ENCODE measurements at places on chromosomes 4 and X.

DNA sequence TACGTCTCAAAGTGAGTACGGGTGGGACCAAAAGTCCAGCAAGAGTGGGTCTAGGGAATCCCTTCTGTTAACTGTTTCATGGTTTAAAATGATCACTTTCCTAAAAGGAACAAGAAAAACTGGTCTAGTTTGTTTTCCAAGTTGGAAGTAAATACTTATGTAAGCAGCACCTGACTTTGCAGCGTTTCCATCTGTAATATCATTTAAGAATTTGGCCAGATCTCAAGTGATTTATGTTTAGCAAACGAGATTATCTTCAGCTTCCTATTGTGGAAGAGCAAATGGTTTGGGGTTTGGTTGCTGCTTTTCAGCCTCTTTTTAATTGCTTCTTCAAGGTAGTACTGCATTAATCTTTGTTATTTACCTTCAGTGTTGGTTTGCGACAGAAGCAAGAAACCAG is 50.4 kb downstream of the FHIP1A start:
- DNase-seq = no peak

GRCh38 chr4:151355155-151355554 is 29.8 kb upstream of the SH3D19 start:
- DNase-seq = no peak

- peak; percentile 74 for DNase-seq
Measured at GRCh38 chr4:1347410-1347864, 429 bp downstream of the UVSSA start.

- DNase-seq = no peak
Measured at GRCh38 chr4:47719576-47719975, 118.3 kb downstream of the CORIN start.

DNA sequence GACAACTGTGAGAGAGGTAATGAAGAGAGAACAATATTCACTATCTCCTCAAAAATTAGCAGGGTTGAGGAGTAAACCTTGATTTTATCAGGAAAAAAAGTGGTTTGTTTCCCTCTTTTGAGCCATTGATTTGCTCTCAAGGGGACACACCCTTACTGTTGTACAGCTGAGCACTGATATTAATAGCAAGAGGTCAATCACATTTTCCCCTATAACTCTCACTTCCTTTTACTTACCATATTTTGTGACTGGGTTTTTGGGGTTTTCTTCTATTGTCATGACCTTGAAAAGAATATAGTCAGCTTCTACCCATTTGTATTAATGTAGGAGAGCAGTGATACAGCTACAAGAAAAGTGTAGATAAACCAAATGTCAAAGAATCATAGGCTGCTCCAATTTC is 70.2 kb upstream of the LONRF3 start:
- no peak for DNase-seq

DNA sequence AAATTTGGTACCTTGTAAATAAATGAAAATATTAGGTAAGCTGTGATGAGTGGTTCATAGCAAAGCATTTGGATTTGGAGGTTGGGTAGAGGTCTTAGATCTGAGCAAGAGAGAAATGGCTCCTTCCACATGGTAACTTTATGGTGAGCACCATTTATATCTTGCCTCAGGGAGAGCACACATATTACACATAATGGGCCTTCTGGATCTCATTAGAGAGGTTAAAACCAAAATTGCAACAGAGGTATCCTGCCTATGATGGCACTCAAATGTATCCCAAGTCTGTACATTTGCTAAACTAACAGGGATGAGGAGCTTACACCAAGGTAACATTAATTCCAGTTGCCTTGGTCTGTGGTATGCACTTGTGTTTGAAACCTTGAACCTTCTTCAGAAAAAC is 87.1 kb upstream of the PUDP start:
- no peak for DNase-seq

- no peak for DNase-seq
Measured at GRCh38 chr4:56762484-56763250, 58.8 kb downstream of the SPINK2 start.

DNA sequence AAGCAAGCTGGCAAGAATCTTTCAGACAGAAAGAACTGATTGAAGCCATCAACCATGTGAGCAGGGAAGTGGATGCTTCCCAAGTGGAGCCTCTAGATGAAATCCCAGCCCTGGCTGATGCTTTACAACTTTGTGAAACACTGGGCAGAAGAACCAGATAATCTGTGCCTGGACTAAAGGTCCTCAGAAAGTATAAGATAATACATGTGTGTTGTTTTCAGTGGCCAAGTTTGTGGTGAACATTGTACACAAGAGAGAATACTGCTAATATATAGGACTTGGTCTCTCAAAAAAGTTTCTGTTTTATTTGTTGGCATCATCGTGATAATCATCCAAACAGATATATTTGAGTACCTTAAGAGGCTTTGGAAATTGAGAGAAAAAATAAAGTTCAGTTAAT is 1367.8 kb upstream of the IGFBP7 start:
- DNase-seq = no peak

- DNase-seq = no peak
Measured at GRCh38 chr4:89316211-89316610, 8.6 kb upstream of the GPRIN3 start.

DNA sequence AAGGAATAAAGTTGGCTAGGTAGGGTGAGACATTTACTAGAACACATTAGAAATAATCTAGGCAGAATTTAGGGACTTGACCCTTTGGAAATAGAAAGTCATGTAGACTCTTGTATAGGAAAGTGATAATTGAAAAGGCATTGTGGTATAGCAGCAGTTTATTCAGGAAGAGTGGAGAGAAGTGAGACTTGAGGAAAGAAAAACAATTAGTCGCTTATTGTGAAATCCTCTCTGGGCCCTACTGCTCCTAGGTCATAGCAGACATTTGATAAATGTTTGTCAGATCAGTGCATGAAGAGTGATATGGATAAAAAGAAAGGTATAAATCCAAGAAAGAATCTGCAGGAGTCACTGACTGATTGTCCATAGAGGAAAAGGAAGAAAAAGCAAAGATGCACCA is 337.6 kb downstream of the HNRNPD start:
- DNase-seq = no peak

DNA sequence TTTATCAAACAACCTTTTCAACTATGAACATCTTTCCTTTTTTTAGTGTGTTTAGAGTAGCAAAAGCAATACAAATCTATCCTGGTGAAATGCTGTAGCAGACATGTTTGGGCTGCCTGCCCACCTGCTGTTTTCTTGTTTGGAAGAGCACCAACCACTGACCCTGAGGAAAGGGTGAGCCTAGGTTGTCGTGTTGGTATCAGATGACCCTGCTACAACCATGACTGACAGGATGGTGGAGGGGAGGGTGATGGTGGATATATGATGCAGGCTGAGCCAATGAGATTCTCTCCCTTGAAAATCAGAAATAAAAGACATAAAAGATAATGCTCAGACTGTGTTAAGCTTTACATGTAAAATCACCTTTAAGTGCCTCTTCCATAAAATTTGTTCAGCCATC is 201.2 kb downstream of the NPNT start:
- DNase-seq = no peak

DNA sequence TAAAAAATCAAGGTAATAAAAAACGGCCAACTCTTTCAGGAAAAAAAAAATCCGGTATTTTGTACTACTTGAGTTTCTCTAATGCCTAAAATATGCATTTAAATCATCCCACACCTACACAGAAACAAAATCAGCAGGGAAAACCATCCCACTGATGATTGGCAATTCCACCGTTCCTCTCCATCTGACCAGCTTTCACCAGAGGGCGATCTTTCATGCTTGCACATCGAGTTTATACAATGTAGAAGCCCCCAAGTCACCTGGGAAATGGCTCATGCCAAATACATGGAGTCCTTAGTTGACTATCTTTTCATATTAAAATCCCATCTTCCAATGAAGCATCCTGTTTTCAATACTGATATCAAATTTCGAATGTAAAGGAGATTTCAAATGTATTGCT is 69.2 kb downstream of the PTCHD1 start:
- no peak for DNase-seq

DNA sequence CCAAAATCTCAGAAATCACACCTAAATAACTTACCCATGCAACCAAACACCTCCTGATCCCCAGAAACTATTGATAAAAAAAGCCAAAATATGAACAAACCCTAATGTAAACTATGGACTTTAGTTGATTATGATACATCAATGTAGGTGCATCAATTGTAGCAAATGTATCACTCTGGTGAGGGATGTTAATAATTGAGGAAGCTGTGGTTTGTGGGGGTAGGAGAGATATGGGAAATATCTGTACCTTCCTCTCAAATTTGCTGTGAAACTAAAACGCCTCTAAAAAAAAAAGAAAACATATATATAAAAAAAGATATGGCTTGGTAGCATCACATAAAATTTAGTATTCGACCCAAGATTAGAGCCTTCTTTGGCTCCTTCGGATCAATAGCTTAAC is 144.3 kb upstream of the CPEB2 start:
- no peak for DNase-seq

- no peak for DNase-seq
Measured at GRCh38 chr4:156102411-156102810, 148.7 kb upstream of the CTSO start.

GRCh38 chrX:124010157-124010556 is 48.7 kb downstream of the STAG2 start:
- DNase-seq = no peak

GRCh38 chr4:174461466-174462106 is 60.7 kb downstream of the HPGD start:
- no peak for DNase-seq

DNA sequence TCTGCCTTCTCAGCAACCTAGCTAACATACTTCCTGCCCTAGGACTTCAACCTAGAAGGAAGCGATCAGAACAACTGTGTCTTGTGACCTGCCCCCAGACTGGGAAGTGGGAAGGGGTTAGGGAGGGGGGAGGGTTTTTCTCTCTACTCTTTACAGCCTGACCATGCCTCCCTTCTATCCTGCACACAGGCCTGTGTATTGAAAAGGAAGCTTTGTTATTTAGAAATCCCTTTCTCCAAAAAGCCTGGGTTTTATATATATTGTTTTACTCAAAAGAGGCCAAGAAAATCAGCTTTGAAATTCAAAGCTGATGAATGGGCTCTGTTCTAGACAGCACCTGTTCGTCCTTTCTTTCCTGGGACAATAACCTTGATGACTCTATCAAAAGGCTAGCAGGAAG is 35.2 kb upstream of the SMS start:
- DNase-seq = no peak

DNA sequence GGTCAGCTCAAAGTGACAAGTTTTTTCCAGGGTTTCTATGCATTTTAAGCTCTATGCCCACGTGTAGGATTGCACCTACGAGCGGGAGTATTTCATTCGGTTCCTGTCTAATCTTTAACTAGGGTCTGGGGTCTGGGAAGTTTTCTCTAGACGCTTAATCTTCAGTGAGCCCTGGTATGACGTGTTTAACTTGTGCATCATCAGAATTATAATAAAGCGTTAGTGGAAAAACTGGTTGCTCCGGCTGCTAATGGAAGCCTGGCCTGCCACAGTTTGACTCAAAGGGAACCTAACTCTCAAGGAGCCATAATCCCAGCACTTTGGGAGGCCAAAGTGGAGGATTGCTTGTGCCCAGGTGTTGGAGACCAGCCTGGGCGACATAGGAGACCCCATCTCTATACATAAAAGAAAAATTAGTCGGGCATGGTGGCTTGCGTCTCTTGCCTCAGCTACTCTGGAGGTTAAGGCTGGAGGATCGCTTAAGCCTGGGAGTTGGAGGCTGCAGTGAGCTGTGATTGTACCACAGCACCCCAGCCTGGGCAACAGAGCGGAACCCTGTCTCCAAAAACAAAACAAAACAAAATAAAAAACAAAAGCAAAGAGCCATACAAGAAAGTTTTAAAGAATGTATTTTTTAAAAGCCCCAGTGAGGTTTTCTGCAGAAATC is 30.2 kb downstream of the ARSD start:
- DNase-seq = no peak

DNA sequence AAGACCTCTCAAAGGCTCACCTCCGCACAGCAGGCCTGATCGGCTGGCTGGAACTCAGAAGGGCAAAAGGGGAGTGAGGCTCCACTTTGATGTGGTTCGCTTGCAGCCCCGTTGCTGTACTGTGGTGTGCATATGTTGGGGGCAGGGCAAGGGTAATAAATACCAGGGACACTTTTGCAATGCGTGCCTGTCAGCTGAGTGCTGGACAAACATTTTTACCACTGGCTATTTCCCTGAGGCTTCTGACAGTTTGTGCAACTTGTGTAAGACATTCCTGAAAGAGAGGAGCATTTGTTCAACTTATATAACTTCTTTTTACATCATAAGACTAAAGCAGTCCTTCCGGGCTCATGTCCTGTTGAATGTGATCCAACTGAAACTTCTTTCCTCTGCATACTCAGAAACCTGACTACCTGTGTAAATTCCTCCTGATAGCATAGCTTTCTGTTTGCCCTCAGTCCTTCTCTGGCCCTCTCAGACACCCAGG is 82.3 kb downstream of the SPRY1 start:
- DNase-seq = no peak

DNA sequence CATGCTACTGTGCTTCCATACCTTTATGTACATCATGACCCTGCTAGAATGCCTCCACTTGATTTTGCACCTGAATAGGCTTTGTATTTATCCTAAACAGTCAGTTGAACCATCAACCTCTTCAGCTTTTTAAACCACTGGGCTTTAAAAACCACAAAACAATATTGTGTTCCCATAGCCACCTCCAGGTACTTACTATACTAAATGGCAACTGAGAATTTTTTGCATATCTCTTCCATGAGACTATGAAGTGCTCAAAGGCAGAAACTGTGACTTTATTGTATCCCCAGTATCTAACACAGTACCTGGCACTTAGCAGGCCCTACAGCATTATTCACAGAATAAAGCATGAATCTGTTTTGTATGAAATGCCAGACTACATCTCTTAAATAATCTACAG is 39.7 kb downstream of the ANAPC10 start:
- DNase-seq = no peak

GRCh38 chr4:57442241-57442640 is 332.1 kb upstream of the IGFBP7 start:
- no peak for DNase-seq

- no peak for DNase-seq
Measured at GRCh38 chr4:105858466-105859040, 36.7 kb upstream of the NPNT start.

DNA sequence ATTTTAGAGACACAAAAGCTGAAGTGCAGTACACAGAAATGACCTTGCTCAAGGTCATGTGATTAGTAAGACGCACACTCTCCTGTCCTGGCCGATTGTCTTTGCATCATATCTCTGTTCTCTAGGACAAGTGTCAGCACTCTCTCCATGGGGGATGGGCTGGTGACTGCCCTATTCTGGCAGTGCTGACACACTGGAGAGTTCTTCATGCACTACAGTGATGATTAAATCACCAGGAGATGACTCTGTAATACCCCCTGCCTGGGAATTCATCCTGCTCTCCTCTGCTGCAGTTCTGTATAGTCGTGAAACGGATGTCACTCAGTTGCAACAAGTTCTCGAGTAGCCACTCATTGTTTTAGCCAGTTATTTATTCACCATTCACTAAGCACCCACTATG is 5.3 kb upstream of the SHISA3 start:
- DNase-seq = no peak

- no peak for DNase-seq
Measured at GRCh38 chr4:109290918-109291317, 11.5 kb downstream of the COL25A1 start.
